ENCODE measurements at places on chromosomes 7 and 10. TPM values are rescaled to one million over a fixed set of nuclear protein-coding genes. Genes with fewer than 3 reads are reported as not detected.

CRHR2 gene
- 0.19 TPM for total RNA-seq

MRLN gene
- not detected for total RNA-seq

UNC5B gene
- total RNA-seq = 15.6 TPM

GRM3 gene
- not detected for total RNA-seq

GPR26 gene
- not detected for total RNA-seq

CRYGN gene
- 0.41 TPM for total RNA-seq

PPP1R3C gene
- 236 TPM for total RNA-seq

PTF1A gene
- total RNA-seq = not detected

DMBT1 gene
- 0.44 TPM for total RNA-seq

TEX47 gene
- not detected for total RNA-seq

CTNNA3 gene
- 159 TPM for total RNA-seq
